Activated CD4-positive, alpha-beta T cell treated with anti-CD3 and anti-CD28 coated beads for 24 hours (primary cell): ENCODE measurements at places on chromosomes 7 and 10.

GRCh38 chr7:46123-46829, 146.1 kb upstream of the FAM20C start:
- no peak for DNase-seq

GRCh38 chr10:124043310-124044142, 49.9 kb downstream of the CHST15 start:
- DNase-seq: no peak

DNA sequence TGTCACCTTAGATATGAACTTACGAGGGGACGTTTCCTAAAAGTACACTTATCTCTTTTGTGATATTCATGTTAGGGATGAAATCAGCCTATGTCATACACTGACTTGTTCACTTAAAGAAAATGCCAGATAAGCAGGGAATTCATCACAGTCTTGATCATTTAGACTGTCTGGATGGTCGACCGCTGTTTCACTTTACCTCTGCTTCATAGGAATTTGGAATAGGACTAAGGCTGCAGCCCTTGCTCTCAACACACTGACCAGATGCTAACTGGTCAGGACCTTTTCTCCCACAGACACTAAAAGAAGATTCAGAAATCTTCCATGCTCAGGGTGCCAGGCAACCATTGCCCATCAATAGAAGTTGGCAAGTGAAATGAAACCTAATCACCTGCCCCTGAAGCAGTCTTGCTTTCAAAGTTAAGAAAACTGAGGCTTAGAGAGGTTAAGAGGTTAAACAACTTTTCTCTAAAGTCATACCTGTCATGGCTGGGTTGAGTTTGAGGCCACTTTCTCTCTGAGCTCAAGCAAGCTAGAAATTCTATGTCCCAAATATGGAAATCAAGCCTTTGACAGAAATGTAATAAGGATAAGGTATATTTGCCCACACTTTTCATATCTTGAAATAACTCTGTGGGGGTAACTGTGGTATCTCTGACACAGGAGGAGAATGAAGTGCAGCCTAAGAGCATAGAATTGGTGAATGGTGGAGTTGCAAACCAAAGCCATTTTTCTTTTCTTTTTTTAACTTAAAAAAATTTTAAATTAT, 77.1 kb downstream of the MAP3K8 start:
- no peak for DNase-seq

- DNase-seq: no peak
Observed at GRCh38 chr7:132388688-132389087, 187.6 kb downstream of the PLXNA4 start.

DNA sequence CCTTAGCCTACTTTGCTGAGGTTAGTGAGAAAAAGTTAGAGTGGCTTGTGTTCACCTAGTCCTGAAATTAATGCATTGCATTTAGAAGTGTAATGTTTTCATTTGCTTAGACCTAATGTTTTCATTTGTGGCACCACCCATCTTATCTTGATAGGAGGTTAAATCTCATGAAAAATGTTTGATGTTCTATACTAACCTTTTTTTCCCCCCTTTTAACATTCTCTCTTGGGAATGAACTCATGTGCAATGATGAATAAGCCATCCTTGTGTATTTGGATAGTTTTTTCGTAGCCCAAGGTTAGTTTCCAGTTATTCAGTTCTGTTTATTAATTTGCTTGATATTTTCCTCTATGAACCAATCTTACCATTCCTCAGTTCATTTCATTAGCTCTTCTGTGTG, 2.8 kb downstream of the FHIP2A start:
- DNase-seq: no peak

GRCh38 chr10:30415593-30415992, 18.4 kb upstream of the MAP3K8 start:
- DNase-seq: no peak

- no peak for DNase-seq
Observed at GRCh38 chr7:133023370-133024071, 58.4 kb downstream of the CHCHD3 start.

- no peak for DNase-seq
Observed at GRCh38 chr7:20064974-20065862, 152.0 kb downstream of the MACC1 start.

GRCh38 chr10:74424565-74424964, 273.5 kb downstream of the ADK start:
- no peak for DNase-seq

DNA sequence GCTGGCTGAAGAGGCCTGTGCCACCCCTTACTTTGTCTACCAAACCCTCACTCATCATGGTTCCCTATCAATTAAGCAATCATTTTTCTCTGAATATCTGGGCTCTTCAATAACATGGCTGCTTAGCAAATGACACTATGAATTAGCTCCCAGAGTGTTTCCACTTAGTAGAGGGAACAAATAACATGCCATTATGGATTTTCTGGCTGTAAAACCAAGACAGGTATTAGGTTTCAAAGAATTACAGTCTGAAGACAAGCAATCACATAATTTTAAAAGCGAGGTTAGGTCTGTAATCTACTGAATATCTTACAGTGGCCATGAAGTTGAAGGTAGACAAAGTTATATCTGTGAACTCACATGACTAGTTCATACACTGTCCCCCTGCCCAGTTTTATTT, 220.8 kb upstream of the PHYHIPL start:
- no peak for DNase-seq

- DNase-seq: no peak
Observed at GRCh38 chr10:44016589-44017482, 368.1 kb downstream of the CXCL12 start.

DNA sequence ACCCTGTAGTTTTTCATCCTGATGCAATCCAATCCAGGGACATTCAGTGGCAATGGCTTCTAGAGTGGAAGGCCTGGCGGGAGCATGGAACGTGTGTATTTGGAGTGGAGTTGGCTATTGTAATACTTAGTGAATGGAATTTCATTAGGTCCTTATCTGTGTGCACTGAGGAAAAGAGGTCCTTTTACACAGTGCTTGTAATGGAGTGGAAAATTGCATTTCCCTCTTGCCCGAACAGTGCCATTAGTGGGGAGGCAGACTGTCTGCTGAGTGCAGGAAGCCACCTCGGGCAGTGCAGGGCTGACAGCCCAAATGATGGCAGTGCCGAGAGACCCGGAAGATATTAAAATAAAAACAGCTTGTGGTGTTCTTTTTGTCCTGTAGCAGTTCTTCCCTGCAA, 786.6 kb downstream of the LRMDA start:
- DNase-seq: no peak

- no peak for DNase-seq
Observed at GRCh38 chr7:74141705-74142104, 32.5 kb upstream of the EIF4H start.

GRCh38 chr10:114332301-114333192, 71.8 kb downstream of the AFAP1L2 start:
- DNase-seq: no peak

DNA sequence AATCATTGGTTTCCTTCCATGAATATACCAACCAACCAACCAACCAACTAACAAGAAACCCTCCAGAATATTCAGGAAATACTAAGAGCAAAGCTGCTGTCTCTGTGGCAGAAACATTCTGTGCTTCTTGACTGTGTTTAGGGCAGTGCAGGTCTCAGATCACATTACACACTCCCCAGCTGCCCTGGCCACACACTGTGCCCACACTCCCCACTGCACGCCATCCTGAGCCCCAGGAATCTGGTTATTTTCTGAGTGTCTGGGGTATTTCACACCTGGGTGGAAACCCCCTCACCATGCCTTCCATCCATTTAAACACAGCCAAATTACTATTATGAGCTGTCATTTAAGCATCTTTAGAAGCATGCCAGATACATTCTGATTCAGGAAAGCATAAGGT, 183.7 kb upstream of the ANK3 start:
- DNase-seq: peak; percentile 49

DNA sequence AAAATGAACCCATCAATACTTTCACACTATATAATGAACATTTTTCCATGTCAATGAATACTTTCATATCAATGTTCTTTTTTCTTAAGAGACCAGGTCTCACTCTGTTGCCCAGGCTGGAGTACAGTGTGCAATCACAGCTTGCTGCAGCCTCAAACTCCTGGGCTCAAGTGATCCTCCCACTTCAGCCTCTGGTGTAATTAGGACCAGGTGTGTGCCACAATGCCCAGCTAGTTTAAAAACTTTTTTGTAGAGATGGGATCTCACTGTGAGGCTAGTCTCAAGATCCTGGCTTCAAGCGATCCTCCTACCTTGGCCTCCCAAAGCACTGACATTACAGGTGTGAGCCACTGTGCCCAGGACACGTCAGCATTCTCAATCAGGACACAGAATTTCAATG, 85.2 kb downstream of the SH3PXD2A start:
- DNase-seq: no peak

DNA sequence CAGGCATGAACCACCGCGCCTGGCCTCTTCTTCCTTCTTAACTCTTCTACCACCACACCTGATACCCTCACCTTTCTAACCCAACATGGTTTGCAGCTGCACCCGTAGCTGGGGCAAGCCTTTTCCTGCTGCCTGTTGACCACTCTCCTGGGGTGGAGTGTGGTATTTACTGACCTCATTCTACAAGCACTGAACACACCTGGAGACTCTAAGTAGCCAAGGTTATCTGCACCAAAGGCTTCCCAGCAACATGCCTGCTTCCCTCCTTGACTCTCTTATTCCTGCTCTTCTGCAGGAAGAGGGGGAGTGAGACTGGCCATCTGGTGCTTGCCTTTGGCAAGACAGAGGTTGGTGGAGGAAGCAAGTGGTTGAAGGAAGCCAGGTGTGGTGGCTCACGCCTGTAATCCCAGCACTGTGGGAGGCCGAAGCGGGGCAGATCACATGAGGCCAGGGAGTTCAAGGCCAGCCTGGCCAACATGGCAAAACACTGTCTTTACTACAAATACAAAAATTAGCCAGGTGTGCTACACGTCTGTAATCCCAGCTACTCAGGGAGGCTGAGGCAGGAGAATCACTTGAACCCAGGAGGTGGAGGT, 10.1 kb downstream of the ACTR1A start:
- DNase-seq: no peak

DNA sequence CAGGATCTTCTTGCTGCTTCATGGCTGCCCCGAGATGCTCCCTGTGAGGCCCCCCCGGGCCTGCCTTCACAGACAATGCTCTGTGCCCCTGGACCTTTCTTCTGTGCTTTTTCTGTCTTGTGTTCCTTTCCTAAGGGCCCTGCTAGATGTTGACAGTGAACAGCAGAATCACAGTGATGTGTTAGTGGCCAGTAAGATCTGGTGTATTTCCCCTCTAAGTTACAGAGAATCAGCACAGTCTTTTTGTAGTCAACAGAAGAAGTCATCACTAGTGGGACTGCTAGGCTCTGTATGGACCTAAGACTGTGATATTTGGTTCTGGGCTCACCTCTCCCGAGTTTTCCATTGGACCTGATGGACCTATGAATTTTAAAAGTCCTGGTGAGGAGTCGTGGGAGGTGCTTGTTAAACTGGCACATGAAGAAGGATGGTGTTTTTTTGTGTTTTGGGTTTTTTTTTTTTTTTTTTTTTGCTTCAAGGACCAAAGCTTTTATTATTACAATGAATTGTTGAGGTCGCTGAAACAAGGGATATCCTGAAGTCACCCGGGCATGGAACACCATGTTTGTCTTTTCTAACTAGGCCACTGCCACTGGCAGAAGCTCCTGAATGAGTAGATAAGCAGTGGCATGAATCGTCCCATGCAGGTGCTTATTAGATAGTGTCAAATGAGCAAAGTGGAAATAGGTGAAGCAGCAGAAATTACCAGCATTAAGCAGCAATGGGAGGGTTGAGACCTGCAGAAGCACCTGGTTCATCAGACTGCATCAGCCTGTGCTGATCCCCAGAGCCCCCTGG, 194.8 kb downstream of the CELF2 start:
- no peak for DNase-seq

- DNase-seq: no peak
Observed at GRCh38 chr10:3766046-3766756, 18.8 kb downstream of the KLF6 start.

- no peak for DNase-seq
Observed at GRCh38 chr10:87500646-87501048, 4.0 kb upstream of the MINPP1 start.

DNA sequence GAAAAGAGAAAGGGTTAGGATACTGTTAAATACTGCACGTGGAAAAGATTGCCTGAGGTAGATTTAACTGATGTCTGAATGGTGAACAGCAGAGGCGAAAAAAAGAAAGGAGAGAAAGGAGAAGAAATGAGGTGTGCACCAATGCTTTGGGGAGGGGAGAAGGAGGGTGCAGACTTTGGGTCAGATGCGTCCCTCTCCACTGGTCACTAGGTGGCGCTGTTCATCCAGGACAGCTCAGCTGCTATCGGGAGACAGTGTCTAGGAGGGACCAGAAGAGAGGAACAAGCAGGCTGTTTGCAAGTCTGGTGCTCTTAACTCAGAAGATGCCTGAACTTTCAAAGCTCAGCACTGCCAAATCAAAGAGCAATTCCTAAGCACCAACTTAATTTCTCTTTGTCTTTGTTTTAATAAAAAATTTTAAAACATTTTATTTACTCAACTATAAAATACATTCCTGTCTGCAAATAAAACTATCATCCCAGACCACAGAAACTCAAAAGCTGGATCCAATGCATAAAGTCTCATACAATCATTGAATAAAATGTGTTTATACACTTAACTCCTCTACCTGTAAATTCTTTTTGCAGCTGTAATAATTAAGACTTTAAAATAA, 83.9 kb upstream of the PDLIM1 start:
- peak; percentile 53 for DNase-seq

DNA sequence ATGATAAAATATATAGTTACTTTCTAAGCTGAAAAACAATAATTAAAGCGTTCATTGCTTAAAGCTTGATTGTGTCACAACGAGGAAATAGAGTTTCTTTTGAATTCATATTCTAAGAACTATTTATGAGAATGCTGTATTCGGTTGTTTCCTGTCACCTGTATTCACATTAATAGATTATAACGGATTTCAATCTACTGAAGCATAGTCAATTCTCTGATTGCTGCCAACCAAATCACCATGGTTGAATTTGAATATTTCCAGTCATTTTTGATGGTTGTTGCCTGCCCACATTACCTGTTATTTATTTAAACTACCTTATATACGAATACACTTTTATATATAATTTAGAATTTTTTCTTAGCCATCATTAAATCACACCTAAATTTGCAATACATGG, 22.0 kb downstream of the IL2RA start:
- no peak for DNase-seq

- no peak for DNase-seq
Observed at GRCh38 chr7:70704831-70705346, 427.1 kb upstream of the GALNT17 start.

DNA sequence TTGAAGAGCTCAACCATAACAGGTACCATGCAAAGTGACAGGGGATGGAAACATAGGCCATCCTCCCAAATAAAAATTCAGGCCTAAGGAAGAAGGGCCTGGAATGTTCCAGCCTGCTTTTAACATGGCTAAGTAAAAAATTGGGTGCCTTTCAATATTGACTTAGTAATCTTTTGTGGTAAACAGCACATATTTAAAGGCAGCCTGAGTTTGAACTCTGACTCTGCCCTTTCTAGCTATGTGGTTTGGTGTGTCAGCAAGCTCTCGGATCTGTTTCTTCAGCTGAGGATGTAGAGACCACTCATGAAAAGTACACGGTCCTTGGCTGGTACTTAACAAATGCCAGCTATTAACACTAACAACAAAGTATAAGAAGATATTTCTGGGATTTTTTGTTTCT, 191.8 kb upstream of the CDCA7L start:
- no peak for DNase-seq

GRCh38 chr10:49242604-49243003, 54.4 kb upstream of the TMEM273 start:
- DNase-seq: no peak
